ENCODE measurements at places on chromosomes 3 and 15.

DNA sequence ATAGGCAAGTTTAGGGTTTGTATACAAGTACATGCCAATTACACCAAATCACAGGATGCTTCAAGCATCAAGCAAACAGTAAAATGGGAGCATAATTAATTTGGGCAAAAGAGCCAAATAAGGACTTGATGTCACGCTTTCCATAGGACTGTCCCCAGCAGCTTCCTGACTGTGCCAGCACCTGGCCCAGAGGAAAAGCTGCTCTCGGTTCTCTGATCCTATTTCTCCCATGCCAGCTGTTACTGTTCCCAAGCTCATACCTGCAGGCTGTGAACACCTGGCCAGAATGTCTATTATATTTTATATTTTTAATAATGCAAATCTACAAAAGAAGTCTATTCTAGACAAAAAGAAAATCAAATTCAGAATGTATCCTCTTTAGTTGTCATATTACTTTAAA is 12.2 kb downstream of the ZXDC start:
- no peak for DNase-seq

DNA sequence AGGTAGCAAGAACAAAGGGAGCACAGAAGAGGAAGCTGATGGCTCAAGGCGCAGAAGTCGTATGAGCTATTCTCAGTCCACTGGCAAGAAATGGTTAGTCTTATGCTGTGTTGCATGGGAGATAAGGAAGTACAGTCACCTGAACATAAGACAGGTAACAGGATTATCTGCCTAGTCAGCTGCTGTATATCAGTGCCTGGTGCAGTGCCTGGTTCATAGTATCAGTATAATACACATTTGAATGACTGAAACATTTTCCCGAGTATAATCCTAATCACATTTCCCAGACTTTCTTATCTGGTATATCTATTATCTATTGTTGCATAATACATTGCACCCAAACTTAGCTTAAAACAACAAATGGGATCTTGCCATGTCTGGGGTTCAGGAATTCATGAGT is 302.5 kb downstream of the GABRG3 start:
- DNase-seq = no peak

DNA sequence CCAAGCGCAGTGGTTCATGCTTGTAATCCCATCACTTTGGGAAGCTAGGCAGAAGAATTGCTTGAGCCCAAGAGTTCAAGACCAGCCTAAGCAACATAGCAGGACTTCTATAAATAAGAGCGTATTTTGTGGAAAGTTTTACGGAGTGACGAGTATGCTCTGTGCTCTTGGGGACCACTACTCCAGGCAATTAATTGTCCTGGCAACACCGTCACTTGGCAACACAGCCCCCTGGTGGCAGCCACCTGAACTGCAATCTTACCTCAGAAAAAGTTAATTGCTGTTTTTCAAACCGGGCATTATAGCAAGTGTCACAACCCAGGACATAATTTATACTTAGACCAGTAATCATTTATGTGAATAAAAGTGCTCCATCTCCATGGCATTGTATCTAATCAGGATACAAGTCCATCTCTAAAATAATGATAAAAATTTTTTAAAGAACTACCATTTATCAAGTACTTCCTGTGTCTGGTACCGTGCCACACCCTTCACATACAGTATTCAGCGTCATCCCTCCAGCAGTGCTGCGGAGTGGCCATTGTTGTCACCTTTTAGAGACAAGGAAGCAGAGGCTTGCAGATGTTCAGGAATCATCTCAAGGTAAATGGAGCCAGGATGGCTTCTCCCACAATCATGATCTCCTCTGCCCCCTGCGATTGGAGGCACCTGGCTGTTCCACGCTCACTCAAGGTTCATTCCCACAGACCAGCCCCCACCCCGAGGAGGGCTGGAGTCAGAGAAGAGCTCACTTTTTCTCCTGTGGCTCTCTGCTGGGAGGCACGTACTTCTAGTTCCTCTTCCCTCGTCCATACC is 34.5 kb downstream of the PLA2G4D start:
- DNase-seq = peak; percentile 53

- DNase-seq = no peak
Observed at GRCh38 chr3:156548041-156548687, 6.8 kb downstream of the SSR3 start.

GRCh38 chr3:14143271-14144225 is 18.7 kb downstream of the TMEM43 start:
- DNase-seq = peak; percentile 94

DNA sequence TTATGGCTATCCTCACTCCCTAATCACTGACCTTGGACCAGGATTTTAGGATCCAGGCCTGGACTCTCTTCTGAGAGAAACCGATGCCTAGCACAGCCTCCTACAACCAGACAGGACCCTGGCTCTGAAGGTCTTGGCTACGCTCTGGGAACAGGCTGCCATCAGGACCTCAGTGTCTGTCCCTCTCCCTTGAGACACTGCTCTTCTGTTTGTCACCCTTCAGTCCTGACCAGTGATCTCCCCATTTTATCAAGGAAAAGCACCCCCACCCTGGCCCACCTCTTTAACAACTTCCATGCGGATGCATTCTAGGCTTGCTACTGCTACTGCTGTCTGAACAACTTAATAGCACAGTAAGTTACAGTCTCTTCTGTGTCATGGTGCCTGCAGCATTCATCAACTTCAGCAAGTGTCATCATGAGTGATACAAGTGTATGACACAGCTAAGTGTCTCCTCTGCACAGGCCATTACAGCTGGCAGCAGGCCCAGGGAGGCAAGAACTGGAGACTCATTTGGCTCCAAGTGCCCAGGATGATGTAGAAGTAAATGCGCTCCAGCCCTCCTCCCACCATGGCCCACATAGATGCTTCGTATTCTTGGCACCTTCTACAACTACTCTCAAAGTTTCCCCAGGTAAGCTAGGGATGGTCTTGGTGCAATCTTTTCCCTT is 302.4 kb downstream of the EPHB1 start:
- DNase-seq = no peak

DNA sequence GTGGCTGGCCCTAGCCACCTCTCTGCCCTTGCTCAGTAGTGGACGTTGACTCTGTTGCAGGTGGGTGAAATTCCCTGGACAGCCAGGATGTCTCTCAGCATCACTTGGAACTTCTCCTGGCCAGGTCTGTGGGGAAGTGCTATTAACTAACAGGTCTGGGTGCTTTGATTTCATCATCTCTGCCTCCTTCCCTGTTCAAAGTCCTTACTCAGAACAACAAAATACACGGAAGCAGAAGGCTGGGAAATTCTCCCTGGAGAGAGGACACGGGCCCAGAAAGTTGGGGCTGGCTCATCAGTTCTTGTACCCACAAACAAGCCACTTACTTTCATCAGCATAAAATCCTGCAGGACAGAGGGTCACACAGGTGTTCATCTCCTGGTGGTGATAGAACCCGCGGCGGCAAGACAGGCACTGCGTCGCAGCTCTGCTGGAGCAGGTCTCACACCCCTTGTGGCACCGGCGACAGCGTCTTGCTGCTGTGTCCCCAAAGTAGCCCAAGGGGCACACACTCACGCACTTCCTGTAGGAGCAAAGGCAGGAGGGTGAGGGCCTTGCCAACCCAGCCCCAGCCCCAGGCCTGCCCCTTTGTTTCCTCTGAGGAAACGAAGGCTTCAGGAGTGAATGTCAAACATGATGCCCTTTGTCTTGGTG is 29.6 kb upstream of the SNRPA1 start:
- no peak for DNase-seq

- DNase-seq = no peak
Observed at GRCh38 chr3:148457886-148458285, 239.8 kb upstream of the AGTR1 start.

GRCh38 chr3:5267252-5267651 is 79.7 kb downstream of the EDEM1 start:
- no peak for DNase-seq

- DNase-seq = no peak
Observed at GRCh38 chr3:187610981-187611511, 59.1 kb downstream of the SST start.

- no peak for DNase-seq
Observed at GRCh38 chr3:25536521-25537391, 108.7 kb downstream of the RARB start.

All from ELR (cell line).